Activated naive CD4-positive, alpha-beta T cell treated with anti-CD3 and anti-CD28 coated beads for 36 hours (primary cell): ENCODE measurements at places on chromosomes 2 and 18.
A peak's percentile ranks its signal among the peaks of the same experiment; 100 is the strongest.

- DNase-seq: no peak
These were observed 20.8 kb downstream of the GAREM2 start for GRCh38 chr2:26193578-26194231.

DNA sequence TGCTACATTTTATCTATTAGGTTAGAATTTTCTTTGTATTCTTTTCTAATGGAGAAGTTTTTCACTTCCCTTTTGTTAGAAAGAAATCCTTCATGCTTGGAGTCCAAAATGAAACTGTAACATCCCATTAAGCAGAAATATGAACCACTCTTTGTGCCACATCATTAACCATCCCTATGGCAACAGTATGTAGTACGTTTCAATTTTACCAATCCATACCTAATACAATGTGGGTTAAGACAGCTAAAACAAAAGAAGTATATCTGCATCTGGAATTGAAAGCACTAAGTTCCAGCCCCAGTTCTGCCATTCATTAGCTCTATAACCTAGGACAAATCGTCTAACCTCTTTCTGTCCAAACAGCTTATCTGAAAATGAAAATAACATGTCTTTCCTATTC is 409.2 kb upstream of the SPHKAP start:
- no peak for DNase-seq

DNA sequence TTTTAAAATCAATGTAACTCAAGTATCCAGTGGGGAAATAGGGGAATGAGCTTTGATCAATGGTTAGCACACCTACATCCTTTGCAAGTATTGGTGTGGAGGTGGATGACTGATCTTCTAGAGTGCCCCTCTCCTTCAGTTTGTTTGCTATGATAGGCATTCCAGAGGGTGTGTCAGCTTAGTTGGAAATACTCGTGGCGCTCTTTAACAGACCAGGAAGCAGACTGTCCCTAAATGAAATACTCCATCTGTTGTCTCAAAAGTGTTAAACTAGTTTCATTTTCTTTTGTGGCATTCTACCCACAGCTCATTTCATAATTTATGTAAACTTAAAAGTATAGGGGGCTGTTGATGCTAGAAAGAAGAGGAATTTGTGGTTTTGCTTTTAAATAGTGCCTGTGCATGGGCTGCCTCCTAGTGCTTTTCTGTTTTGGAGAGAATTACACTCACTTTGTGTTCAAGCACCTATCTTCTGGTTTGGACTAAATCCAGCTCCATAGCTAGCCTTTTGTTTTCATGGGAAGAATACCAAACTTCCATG is 66.2 kb downstream of the STAT1 start:
- peak; percentile 42 for DNase-seq

- no peak for DNase-seq
These were observed 211.8 kb downstream of the NRXN1 start for GRCh38 chr2:50820176-50820575.

- DNase-seq: no peak
These were observed 40.6 kb upstream of the RTTN start for GRCh38 chr18:70246061-70246466.

- DNase-seq: no peak
These were observed 697.5 kb downstream of the TMEM182 start for GRCh38 chr2:103459283-103459682.

- no peak for DNase-seq
These were observed 1074.2 kb upstream of the ZEB2 start for GRCh38 chr2:145593991-145594614.

DNA sequence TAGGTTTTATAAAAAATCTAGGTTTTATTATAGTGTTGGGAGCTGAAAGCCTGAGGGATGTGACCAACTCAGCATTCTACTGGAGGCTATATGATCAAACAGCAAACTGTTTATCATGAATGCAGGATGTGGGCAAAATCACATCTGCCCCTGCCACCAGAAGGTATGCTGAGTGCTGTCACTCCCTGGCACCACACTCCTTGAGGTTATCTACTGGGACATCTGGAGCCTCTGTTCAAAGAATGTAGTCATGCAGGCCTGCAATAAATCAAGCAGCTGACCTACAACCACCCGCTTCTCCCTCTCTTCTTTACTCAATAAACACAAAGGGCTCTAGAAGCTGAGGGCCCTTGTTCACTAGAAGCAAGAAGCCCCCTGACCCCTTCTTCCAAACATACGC is 328.4 kb upstream of the DDX18 start:
- DNase-seq: no peak

DNA sequence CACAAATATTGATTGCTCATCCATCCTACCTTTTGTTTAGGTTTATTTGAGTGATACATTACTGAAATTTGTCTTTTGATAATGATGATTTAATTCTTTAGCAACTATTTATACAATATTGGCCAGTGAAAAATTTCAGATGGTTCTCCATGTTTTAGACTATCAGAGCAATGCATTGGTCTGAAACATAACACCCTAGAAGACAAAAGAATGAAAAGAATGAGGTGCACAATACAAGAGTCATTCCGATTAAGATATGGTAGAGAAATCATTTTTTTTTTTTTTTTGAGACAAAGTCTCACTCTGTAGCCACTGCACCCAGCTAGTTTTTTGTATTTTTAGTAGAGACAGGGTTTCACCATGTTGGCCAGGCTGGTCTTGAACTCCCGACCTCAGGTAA is 197.4 kb upstream of the FAM98A start:
- DNase-seq: no peak

DNA sequence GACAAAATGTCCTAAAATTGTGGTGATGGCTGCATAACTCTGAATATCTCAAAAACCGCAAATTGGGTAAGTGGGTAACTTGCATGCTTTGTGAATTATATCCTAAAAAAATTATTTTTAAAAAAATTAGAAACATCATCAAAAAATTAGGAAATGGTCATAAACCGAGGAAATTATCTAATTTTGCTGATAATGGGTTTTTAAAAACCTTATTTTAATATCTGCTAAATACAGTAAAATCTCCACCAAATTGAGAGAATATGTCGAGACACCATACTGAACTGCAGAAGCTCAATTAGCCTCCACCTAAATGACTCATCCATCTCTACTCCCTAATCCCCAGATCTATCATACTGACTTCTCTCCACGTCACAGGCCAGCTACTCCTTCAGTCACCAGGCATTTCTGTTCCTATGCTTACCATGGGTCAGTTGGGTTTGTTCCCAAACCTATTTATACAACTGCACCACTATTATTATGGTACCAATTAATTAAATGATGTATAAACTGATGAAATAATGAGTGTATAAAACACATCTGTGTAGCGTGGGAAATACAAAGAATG is 36.1 kb downstream of the SPIRE1 start:
- DNase-seq: no peak

- DNase-seq: peak; percentile 15
These were observed 6.7 kb upstream of the COMMD1 start for GRCh38 chr2:61898810-61899209.

DNA sequence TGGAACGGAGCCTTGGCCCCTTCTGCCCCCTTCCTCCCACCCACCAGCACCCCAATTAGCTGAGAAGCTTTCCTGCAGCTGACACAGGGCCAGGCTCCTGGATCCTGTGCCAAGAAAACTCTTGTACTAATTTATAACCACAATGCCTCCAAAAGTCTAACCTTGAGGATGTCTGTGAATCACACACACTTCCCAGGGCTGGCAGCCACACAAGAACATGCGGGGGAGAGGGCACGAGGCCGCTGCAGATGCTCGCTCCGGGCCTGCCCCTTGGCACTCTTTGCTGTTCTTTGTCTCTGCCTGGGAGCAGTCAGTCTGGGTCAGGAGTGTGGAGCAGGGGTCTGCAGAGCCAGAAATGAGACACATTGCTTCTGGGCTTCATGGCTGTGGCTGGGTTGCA is 62.7 kb upstream of the KIF5C start:
- no peak for DNase-seq

GRCh38 chr2:239303711-239304532 is 96.9 kb downstream of the HDAC4 start:
- DNase-seq: peak; percentile 50

DNA sequence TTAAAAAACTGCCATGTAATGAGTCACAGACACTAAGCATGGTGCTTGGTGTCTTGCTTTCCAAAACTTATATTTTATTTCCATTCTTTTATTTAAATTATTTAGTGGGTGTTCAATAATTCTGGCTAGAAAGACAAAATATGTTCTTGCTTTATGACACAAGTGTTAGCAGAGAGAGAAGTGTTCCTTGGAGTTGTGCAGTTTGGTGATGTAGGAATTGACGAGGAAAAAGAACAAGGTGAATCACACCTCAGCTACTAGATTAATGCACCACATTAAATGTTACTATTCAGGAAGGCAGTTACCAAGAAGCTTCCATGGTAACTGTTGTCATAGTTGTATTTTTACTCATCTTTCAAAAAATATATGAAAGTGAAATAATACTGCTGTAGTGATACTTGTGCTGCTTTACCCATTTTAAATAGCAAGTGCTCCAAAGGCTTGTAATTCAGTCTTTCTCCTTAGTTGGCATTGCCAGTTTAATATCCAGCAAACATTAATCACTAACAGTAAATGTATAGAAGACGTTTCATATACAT is 28.3 kb downstream of the ADAM23 start:
- no peak for DNase-seq

- DNase-seq: no peak
These were observed 888.4 kb downstream of the TSN start for GRCh38 chr2:122643725-122644329.

- no peak for DNase-seq
These were observed 20.9 kb downstream of the SLC30A3 start for GRCh38 chr2:27241761-27242613.

DNA sequence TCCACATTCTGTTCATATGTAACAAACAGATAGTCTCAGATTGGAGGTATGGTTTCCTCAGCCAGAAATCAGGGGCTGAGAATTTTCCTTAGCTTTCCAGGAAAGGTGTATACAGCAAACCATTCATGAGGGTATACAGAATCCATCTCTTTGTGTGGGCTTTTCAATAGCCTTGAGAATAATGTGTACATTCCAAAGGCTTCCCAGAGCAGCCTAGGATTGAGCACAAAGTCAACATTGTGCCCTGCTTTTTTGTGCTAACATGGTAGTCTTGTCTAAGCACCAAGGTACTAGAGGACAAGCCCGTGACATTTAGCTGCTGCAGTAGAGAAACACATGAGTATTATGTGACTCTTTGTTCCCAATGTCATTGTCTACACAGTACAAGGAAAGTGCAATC is 322.1 kb upstream of the TANK start:
- no peak for DNase-seq

DNA sequence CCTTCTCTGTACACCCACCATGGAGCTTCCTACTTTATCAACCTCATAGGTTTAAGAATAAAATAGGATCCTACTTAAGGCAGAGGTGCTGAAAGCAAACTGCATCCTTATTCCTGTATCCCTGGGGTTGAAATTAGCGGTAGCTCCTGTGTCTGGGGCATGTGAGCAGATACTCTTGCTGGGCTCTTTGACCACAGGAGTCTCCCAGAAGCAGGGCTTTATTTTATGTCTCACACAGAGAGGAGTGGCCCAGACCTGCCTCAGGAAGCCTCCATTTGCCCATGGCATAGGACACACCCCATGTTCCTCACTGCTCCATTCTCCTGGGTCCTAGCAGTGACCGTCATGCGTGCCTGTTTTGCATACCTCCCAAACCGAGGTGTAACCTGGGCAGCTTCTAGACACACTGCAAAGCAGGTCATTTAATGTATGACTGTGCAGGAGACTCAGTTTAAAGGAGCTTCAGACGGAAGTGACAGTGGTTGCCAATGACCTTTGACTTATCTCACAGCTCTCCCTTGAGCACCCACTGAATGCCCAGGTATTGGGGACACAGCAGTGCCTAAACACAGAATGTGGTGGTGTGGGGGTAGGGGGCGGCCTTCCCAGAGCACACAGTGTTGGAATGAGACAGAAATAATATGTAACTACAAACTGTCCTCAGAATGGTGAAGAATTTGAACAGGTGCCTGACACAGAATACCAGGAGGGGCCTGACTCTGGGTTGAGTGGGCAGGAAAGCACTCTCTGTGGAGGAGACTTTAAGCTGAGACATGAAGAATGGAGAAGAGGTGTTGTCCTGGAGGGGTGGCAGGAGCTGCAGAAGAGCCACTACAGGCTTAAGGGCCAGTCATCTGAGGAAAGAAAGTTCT is 3.7 kb downstream of the TMEM37 start:
- DNase-seq: no peak

DNA sequence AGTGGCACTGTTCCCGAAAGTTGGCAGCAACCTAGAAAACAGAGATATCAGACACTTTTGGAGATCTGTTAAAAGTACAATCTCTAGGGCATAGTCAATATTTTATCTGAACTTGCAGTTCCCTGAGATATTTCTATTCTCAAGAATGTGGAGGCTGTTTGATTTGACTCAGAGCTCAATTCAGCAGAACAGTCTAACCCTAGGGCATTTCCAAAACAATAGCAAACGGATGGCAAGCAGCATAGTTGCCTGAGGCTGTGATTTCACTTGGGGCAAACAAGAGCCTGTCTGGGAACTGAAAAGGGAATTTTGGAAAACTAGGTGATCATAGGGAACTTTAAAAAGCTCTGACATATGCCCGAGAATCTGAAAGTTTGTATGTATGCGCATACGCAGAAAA is 772.8 kb upstream of the LRRTM1 start:
- no peak for DNase-seq

DNA sequence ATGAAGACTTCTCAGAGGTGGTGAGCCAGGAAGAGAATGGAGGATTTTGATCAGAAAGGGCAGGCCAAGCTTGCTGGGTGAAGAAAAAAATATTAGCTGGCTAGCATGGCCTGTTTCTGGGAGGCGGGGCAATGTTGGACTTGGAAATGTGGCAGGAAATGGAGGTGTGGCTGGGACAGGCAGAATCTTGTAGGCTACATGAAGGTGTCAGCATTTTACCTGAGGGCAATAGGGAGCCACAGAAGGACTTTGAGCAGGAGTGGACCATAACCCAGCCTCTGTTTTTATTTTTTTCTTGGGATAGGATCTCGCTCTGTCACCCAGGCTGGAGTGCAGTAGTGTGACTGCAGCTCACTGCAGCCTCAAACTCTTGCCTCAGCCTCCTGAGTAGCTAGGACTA is 31.7 kb downstream of the EMX1 start:
- DNase-seq: no peak

GRCh38 chr2:104344985-104345384 is 508.9 kb upstream of the POU3F3 start:
- no peak for DNase-seq

DNA sequence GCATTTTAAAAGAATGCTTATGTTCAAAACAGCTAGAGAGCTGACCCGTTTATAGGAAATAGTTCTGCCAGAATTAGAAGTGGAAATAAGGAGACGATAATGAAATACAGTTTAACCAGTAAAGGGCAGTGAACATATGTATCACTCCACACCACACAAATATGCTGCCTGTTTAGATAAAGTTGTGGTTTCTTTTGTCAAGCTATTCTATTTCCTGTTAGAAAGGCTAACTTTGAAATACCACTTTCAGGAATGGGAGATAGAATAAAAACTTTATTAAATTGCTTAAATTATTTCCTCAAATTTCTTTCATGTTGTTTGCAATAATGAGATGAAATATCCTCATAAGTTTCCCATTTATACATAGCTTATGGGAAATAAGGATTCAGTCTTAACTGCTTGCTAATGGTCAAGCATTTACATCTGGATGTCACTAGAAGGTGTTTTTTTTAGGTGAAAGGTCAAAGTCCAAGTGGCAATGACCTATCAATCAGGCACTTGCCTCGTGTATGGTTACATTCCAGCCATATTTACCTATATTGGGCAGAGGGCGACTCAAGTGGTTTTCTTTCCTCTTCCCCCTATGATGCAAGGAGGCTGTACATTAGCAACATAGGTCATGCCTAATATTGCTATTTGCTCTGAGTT is 148.9 kb downstream of the ZEB2 start:
- no peak for DNase-seq

GRCh38 chr2:113134717-113135116 is 7.3 kb downstream of the IL1RN start:
- DNase-seq: no peak

- DNase-seq: no peak
These were observed 3.7 kb upstream of the SCTR start for GRCh38 chr2:119527999-119528398.
